Endothelial cell of umbilical vein (primary cell): ENCODE measurements at places on chromosomes 3 and 15. TPM values are rescaled to one million over a fixed set of nuclear protein-coding genes. Genes with fewer than 3 reads are reported as not detected.

DNA sequence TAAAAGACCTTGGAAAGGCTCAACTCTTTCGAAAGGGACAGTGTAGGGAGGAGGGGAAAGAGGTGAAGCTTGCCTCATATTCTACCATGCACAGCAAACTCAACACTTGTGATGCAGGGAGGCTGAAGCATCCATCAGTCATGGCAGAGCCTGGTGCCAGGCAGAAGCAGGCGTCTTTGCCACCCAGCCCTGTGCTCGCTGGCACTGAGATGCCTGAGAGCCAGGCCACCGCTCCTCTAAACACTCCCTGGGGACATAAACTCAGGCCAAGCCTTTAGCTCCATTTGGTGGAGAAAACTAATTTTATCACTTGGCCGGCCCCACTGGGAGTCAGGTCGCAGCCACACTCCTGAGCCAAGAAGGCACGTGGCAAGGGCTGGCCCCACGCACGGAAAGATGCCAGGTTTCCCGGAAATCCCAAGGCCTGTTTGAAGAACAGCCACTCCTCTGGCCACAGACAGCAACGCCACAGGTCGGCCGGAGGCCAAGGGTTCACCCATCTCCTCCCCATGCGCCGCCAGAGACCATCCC lies 30.7 kb downstream of the XXYLT1 start:
- no peak for DNase-seq

DNA sequence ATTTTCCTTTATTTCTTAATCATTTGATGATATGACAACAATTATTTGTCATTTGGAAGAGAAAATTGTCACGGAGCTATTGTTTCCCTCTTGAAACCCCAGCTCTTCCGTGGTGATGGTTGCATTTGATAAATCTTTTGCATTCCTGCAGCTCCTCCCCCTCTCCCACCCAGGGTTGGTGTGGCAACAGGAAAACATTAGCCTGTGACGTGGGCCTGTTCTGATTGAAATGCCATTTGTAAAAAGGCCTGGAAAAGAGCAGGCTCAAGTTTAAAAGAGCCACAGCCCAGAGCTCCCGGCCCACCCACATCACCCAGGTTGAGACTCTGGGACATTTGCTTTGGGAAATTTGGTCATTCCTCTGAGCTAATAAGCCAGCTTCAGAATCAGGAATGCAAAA lies 282.5 kb downstream of the RPLP1 start:
- DNase-seq: no peak

DNA sequence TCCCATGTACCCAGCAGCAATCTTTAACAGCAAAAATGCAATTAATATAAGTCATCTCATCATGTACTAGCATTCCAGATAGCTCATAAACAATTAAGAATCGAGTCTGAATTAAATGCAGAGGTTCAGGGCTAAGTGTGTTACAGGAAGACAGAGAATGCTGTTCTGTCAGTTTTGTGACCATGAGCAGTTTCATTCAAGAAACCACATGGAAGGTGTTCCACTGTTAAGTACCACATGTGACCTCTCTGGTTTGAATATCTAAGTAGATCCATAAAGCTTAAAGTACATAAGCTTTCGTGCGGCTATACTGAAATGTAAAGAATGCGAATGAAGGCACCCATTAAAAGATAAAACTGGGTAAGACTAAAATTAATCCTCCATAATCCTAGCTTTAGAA lies 272.3 kb downstream of the IL5RA start:
- no peak for DNase-seq

SLCO2A1 gene
- total RNA-seq: 1.4 and 2.7 TPM in 2 replicates

GRCh38 chr3:113829576-113830354 lies 8.8 kb upstream of the GRAMD1C start:
- no peak for DNase-seq

DNA sequence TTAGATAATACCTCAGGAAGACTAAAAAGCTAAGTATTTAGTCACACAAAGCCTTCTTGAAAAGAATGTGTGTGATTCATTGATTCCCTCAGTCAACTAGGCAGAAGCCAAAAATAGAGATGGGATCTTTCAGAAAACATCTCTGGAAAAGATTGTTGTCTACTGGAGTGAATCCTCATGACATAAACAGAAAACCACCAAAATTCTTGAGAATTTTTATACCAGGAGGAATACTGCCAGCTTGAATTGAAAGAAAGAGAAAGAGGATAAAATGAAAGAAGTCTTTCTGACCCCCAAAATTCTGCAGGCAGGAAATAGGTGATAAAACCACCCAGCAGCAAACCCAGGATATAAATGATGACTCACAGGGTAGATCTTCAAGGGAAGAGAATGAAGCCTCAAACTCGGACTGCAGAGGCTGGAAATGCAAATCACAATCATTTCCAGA lies 363.1 kb upstream of the PLSCR5 start:
- DNase-seq: peak; percentile 46

DNA sequence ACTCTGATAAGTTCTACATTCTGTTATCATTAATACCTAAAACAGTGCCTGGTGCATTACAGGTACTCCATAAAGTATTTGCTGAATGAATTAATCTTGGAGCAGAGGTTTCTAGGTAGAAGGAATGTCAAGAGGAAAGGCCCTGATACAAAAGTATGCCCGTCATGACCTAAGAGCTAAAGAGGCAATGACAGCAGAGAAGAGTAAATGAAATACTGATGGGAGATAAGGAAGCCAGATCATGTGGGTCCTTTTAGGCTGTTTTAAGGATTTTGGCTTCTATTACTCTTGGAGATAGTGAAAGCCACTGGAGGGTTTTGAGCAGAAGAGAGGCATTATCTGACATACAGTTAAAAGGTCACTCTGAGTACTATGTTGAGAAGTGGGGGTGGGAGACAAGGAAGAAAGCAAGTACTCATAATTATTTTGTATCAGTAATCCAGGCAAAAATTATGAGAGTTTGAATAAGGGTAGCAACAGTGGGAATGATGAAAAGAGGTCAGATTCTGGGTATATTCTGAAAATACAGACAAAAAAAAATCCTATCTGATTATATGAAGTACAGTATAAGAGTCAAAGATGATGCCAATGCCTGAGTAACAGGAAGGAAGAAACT lies 48.3 kb downstream of the DENND4A start:
- DNase-seq: no peak

- no peak for DNase-seq
These were observed 21.8 kb downstream of the MAP2K5 start for GRCh38 chr15:67564021-67564967.

GABRA5 gene
- total RNA-seq: not detected in 2 replicates

DNA sequence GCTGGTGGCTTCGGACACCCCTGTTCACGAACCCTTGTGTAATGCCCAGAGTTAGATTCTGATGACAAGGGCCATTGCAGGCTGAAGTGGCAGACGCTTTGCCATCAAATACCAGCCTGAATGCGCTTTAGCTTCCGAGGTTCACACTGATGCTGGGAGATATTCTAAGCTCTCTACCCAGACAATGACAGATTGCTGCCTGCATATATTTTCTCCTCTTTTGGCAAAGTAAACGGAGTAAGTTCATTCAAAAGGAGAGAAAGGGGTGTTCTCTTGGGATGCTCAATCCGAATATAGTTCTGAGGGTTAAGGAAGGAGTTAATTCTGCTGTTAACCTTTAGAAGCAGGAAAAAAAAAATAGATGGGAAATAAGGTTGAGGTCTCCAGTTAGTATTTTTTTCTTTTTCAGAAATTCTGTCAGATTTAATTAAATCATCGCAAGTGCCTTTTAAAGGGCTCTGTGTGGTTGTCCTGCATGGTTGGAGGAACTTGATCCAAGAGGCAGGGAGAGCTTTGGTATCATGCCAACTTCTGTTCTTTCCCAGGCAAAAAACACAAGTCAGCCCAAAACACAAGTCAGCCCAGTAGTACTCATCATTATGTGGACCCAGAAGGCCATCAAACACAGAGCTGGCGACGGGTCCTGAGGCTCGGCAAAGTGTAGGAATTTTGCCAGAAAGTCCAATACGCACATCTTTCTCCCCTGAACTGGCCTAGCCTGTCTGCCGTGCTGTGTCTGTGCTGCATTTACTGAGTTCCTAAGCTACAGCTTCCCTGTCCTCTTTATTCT lies 70.9 kb upstream of the ST8SIA2 start:
- DNase-seq: no peak
